ENCODE measurements at places on chromosomes 2 and 18.

- no peak for DNase-seq
Measured at GRCh38 chr2:239932881-239933735, 92.0 kb downstream of the NDUFA10 start.

- DNase-seq, result no peak
Measured at GRCh38 chr18:61606068-61606660, 272.9 kb downstream of the CDH20 start.

GRCh38 chr2:101121174-101121573, 30.0 kb downstream of the TBC1D8 start:
- DNase-seq, result no peak

DNA sequence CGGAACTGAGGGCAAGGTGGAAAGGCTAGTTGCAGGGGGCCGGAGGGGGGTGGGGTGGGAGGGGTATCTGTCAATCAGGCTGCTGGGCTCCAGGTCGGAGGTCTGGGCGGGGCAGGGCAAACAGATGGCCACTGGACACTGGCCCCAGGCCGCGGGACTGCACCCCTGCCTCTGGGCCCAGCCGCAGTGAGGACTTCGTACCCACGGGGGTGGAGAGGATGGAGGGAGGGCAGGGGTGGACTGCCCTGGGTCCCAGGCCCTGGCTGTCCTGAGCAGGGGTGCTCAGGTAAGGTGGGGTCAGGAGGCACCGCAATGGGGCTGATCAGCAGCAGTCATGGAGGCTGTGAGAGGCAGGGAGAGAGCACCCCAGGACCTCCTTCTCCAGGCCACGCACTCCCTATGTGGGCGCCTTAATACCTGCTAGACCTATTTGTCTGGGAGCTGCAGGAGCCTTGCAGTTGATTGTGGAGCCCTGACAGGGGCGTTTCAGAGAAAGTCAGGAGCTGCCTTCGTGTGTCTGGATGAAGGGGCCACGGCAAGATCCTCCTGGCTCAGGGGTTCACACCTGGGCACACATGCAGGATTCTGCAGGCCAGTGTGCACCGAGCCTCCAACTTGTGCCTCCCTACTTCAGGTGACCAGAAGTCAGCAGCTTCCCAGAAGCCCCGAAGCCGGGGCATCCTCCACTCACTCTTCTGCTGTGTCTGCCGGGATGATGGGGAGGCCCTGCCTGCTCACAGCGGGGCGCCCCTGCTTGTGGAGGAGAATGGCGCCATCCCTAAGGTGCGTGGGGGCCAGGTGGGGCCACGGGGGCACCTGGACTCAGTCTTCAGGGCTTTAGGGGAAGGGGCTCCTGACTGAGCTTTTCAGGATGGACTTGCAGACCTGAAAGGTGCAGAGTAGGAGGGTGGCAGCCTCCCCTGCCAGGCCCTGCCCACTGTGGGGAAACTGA, 1.5 kb downstream of the CTDSP1 start:
- DNase-seq, result no peak

DNA sequence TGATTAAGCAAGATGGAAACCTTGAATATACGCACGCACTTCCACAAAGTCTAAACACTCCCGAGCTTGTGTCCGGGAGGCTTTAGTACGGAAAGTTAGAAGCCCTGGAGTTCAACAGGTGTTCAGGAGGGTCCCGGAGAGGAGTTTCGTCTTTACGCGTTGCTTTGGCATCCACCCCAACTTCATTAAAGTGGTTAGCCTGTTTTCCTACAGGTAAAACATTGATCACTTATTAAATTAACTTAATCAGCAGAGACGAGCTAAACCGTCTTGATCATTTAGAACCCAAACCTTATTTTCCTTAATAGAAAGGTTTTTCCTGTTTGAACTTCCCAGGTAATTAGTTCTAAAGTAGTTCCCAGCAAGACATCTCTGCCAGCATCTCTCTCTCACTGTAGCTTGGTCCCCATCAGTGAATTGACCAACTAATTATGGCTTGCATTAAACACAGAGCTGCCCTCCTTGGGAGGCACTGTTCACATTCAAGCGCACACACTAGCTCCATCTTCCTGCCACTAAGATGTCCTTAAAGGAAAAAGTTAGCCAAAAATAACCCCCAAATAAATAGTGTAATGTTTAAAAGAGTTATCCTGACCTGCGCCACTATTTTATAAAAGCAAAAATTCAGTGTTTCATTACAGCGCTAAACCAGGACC, 1.4 kb downstream of the NPAS2 start:
- DNase-seq, result no peak

GRCh38 chr2:238259061-238260020, 19.5 kb upstream of the HES6 start:
- DNase-seq, result no peak

DNA sequence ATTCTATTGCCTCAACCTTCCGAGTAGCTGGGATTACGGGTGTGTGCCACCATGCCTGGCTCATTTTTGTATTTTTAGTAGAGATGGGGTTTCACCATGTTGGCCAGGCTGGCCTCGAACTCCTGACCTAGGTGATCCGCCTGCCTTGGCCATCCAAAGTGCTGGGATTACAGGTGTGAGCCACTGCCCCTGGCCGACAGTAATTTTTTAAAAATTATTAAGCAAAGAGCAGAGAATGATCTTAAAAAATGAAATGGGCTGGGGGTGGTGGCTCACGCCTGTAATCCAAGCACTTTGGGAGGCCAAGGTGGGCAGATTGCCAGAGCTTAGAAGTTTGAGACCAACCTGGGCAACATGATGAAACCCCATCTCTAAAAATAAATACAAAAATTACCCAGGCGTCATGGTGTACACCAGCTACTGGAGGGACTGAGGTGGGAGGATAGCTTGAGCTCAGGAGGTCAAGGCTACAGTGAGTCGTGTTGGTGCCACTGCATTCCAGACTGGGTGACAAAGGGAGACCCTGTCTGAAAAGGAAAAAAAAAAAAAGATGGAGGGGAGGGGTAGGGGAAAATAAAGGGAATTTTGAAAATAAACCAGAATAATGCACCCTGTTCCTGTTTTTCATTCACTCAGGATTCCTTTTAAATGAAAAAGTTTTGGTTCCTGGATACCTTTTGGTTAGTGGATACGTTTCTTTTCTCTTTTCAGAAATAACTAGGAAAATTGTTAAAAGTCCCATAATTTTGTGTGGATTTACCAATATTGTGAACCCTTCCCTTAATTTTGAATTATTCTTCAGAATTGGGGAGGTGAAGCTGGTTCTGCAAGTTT, 33.9 kb downstream of the MAP4K4 start:
- no peak for DNase-seq

DNA sequence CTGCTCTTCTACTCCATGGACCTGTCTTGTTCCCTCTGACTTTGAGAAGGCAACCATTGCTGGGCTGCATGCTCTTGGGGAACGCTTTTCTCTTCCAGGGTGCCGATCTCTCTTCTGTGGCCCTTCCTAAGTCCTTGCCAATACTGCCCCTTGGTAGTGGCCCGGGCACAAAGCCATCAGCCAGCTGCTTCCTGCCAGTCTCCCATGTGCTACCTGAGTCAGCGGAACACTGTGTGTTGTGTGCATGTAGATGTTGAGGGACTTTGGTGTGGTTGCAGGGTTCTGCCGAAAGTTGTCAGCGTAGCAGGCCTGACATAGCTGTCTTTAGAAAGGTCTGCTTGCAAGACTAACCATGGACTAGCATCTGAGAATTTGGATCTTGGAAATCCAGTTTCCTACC, 35.4 kb downstream of the MGAT5 start:
- no peak for DNase-seq

DNA sequence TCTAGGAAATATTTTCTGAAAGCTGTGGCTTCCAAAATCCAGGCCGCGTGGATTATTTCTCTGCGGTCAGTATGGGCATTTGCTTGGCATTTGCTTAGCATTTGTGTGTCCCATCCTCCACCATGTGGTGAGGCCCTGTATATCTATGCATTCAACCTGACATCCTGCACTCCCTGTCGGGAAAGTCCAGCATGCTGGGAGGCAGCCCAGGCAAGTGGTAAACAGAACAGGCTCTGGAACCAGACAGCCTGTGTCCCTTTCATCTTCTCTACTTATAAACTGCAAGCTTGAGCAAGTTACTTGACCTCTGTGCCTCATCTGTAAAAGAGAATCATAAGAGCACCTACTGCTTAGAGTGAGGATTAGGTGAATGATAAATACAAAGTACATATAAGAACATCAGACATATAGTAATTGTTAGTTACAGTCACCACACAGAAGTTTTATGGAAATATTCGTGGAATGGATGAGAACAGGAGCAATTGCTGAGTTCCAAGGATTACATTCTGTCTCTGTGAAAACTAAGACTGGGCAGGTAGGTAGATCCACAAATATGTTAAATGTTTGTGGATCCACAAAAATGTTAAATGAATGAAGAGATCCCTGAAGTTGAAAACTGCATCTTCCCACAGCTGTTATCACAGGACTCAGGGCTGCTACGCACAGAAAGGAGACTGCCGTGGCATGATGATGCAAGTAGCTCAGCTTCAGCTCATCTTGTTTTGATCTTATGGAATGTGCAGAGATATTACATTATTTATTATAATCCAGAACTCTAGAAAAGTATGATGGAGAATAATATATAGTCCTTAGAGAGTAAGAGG, 317.0 kb upstream of the MMADHC start:
- no peak for DNase-seq

GRCh38 chr2:44016282-44016681, 20.5 kb upstream of the LRPPRC start:
- DNase-seq, result no peak

DNA sequence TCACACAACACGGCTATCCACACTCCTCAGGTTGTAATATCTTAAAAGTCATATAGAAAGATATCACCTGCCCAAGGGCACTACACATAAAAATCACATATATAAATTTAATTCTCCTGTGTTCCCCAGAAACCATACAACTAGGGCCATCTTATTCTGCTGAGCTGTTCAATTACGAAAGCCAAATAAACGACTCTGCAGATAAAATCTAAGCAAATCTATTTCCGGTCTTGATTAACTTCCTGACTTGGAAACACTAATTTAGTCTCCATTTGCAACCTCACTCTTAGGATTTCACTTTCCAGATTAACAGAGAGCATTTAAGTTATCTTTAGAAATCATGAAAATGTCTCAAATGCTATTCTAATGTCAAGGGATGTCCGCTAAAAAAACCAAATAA, 23.9 kb upstream of the STK17B start:
- DNase-seq, result no peak

DNA sequence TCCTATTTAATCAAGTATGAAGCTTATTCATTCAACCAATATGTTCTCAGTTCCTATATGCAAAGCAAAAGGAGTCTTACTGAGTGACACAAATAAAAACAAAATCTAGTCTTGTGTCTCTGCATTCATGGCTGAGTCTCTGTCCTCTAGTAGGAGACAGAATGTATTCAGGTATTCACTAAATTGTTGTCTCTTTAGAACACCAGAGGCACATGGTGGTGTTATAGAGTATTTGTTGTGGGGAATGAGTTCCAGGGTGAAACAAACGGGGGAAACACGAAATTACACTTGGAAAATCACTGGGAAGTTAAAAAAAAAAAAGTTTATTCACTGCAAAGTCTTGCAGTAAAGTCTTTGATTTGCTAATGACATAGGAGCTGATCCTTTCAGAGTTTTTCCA, 131.7 kb upstream of the FSHR start:
- DNase-seq, result no peak

GRCh38 chr2:88329815-88330603, 122.5 kb downstream of the FOXI3 start:
- DNase-seq, result peak; percentile 14

DNA sequence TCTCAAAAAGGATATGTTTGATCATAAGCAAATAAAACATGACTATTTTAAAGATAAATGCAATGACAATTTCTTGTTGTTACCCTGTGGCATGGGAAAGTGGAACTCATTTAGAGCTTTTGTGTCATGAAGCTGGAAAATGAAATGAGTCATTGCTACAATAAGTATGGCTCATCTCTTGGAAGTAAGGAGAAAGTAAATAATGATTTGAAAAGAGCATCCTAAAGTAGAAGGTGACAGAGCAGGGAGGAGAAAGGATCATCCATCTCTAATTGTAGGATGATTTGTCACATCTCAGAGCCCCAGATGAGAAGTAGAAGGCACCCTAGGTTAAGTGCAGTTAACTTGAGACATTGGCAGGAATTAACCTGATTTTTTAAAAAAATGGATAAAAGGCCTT, 200.5 kb downstream of the CPS1 start:
- no peak for DNase-seq

DNA sequence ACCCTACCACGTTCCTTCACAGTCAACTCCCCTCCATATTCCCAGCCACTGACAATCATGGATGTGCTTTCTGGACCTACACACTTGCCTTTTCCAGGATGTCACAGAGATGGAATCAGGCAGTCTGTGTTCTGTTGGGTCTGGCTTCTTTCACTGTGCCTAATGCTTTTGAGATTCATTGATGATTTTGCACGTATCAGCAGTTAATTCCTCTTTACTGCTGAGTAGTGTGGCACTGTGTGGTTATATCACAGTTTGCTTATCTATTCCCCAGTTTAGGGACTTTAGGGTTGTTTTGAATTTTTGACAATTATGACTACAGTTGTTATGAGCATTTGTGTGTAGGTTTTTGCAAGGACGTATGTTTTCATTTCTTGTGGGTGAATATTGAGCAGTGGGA, 191.7 kb downstream of the ACKR3 start:
- DNase-seq, result no peak

GRCh38 chr2:12010059-12010458, 263.6 kb downstream of the LPIN1 start:
- no peak for DNase-seq

GRCh38 chr2:160736148-160737028, 242.8 kb upstream of the RBMS1 start:
- DNase-seq, result no peak

DNA sequence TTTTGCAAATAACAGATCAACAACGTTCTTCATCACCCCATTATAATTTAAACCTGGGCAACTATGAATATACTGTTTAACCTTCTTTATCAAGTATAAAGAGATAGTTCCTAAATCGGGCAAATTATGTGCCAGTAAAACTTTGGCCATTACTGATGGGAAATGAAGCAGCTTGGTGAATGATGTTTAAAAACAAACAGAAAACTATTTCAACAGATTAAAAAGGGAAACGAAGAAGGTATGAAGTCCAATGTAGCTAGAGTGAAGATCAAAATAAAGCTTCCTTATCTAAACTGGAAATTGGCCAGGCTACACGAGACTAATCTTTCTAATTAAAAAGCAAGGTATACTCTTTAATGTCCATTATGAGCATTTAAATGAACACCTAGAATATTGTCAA, 6.7 kb upstream of the RBBP8 start:
- no peak for DNase-seq

GRCh38 chr2:207640661-207641060, 15.5 kb upstream of the METTL21A start:
- DNase-seq, result no peak

GRCh38 chr2:10362096-10362897, 59.6 kb downstream of the HPCAL1 start:
- no peak for DNase-seq

DNA sequence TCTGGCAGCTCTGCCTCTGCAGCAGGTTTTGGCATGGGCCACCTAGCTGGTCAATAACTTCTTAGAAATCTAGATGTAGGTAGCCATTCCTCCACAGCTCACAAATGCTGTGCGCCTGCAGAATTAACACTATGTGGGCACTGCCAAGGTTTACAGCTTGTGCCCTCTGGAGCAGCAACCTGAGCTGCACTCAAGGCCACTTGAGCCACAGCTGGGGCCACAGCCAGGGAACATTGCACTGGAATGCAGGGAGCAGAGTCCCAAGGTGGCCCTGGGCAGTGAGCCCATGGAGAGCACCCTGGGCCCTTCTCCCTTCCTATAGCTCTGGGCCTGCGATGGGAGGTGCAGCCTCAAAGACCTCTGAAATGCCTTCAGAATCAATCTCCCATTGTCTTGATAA, 365.3 kb downstream of the SATB2 start:
- no peak for DNase-seq

Data from NCI-H2081 (cell line).